ENCODE measurements at places on chromosomes 2 and 18.

GRCh38 chr2:157304811-157305722 is 20.6 kb downstream of the ERMN start:
- DNase-seq, result peak; percentile 8

- DNase-seq, result no peak
Observed at GRCh38 chr18:79915161-79916127, 36.0 kb downstream of the SLC66A2 start.

GRCh38 chr2:117940436-117940835 is 73.4 kb downstream of the CCDC93 start:
- DNase-seq, result no peak

DNA sequence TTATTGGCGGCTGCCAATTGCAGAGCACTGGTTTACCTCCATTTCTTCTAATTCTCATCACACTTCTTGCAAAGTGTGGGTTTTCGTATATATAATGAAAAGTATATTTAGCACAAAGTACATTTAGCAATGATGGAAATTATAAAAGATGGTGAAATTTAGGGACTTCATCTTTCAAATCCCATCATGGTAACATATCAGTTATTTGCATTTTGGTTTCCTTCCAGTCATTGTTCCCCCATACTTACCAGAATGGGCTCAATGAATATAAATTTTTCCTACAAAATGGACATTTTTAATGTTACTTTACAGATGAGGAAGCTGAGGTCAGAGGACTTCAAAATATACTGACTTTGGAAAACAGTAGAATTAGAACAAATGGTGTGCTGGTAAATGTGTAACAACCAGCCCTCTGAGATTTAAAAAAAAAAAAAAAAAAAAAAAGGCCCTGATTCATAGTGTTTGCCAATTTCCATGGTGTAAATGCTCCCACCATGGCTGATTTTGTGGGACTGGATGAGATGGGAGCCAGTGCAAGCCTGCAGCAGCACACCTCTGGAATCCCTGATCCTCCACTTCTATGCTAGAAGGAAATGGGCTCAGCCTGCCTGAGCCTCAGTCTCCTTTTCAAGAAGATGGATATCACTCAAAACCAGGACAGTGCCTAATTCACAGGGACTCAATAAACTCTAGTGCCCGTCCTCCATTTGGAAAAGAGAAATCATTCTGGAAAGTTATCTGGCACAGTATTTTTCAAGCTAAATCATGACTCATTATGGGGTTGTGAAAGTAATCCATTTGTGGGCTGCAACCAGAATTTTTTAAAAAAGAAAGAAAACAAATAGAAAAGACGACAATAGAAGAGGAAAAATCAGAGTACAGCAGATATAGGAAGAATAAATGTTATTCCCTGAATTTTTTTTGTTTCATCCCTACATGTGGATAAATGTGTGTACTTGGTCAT is 34.0 kb downstream of the LBH start:
- DNase-seq, result peak; percentile 49

DNA sequence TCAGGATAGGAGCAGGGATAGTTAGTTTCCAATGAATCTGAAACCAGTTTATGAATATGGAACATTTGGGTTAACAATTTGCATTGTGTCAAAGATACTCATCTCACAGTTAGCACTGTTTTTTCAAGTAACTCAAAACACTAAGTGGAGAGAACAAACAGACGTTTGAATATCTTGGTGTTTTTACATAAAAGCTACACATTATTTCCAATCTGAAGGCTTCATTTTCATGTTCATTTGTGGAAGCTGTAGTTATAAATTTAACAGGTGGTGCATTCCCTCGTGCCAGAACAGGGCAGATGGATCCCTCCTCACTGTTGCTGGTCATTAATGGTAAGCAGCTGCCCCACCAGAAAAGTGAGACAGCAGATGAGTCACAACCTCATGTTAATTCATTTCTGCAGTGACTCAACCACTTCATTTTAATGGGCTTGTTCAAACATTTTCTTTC is 286.9 kb downstream of the TMX3 start:
- peak; percentile 53 for DNase-seq

DNA sequence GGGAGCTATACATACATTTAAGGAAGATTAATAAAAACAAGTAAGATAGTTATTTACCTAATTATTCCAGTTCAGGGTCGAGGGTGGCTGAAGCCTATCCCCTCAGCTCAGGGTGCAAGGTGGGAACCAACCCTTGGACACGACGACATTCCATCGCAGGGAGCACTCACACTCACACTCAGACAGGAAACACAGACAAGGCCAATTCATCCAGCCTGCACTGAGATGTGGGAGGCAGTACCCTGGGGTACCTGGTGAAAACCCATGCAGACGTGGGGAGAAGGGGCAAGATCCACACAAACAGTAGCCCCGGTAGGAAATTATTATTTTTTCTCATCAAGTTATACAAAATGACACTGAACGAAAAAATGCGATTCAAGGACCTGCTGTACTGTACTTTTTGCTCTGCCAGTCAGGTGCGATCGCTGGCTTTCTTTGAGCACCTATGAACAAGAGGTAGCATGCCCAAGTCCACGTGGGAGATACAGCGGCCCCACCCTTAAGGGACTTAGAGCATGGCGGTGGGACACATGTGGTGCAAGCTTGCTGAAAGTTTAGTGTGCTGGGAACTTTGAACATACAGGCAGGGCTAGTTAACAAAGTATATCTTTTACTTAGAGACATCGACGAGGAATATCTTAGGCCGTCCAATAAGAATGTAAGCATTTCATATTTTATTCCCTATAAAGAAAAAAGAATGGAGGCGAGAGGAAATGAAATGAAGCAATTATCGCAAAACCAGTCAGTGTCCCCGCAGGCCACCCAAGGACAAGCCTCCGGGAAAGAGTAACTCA is 624 bp downstream of the METTL8 start:
- DNase-seq, result no peak
